ENCODE measurements at places on chromosomes 12 and 14.
A peak's percentile ranks its signal among the peaks of the same experiment; 100 is the strongest.

DNA sequence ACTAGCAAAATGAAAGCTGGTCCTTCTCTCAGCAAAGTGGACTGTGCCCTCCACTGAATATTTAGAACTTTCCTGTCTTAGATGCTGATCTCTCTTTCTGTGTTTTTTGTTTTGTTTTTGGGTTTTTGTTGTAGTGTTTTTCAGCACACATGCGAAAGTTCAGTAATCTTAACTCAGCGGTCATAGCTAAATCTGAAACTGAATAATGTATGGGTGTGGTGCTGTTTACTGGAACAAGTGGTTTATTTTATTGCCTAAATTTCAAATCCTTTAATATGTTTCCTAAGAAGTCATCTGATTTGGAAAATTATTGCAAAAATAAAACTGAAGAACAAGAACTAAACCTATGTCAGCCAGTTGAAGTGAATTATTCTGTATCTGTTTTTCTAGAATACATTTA lies 116.0 kb upstream of the LRIG3 start:
- DNase-seq, result no peak

GRCh38 chr12:123468786-123469185 lies 10.8 kb downstream of the SNRNP35 start:
- DNase-seq, result no peak

DNA sequence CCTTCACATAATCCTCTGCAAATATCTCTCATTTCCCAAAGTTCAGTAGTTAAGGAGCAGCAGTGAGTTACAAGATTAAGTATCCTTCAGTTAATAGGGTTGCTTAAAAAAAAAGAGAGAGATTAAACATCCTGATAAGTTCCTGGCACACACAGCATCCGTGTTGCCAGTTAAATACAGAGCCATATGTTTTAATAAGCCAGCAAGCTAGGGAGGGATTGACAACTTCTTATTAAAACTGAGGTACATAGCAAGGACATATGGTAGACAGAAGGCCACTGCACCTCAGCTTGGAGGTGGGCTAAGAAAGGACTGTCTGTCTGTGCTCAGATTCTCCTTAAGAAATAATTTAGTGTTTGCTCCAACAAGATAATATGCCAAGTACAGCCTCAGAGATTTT lies 9.6 kb upstream of the TMEM30B start:
- no peak for DNase-seq

DNA sequence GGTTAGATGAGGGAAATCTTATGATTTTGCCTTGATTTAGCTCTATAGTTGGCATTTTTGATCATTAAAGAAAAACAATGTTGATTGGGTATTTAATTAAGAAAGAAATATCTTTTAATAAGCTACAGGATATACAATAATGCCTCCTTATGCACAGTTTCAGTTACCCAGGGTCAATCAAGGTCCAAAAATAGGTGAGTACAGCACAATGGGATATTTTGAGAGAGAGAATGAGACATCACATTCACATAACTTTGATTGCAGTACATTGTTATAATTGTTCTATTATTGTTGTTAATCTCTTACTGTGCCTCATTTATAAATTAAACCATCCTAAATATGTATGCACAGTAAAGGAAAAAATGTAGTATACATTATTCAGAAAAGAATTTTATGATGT lies 102.2 kb downstream of the MYF5 start:
- no peak for DNase-seq

DNA sequence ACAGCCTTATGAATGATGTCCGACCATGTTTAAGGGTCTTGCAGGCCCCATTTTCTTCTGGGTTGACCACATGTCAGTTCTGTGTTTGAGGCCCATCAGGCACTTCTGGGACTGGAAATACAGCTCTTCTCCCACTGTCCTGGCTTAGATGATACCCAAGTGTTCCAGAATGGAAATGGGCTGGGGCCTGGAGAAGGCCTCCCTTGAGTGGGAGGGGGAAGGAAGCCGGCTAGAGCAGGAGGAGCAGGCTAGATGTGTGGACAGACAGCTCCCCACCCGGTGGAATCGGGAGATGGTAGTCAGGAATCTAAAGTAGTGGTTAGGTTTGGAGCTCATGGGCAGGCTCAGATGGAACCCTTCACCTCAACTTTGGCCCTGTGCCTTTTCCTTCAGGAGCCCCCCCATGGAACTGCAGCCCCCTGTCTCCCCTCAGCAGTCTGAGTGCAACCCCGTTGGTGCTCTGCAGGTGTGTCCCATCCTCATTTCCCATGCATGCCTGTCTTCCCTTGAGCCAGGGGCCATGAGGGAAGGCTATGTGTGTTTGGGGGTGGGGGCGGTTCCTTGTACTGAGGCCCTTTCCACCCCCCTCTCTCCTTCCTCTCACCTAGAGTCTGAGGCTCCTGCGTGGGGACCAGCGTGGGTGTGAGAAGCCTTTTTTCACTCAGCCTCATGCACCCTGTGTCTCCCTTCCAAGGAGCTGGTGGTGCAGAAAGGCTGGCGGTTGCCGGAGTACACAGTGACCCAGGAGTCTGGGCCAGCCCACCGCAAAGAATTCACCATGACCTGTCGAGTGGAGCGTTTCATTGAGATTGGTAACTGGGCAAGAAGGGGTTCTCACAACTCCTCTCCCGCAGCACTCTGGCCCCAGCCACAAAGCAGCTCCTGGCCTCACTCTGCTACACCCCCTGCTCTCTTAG lies 3.0 kb downstream of the NPFF start:
- peak; percentile 36 for DNase-seq

GRCh38 chr14:95961481-95961880 lies 77.7 kb upstream of the C14orf132 start:
- DNase-seq, result no peak

DNA sequence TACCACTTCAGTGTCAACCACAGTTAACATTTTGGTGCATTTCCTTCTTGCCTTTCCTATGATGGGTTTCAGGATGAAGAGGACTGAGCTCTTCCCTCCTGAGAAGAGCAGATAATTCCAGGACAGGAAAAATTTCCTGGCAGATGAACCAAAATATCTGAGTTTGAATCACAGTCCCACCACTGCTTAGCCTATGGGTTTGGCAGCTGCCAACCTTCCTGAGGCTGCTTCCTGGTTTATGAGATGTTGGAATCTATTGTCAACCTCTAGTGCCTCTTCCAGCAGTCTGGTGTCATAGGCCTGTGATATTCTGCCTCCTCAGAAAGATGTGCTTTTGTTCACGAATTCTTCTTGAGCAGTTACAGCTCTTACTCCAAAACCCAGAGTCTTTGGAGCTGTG lies 197.4 kb upstream of the FRMD6 start:
- no peak for DNase-seq

DNA sequence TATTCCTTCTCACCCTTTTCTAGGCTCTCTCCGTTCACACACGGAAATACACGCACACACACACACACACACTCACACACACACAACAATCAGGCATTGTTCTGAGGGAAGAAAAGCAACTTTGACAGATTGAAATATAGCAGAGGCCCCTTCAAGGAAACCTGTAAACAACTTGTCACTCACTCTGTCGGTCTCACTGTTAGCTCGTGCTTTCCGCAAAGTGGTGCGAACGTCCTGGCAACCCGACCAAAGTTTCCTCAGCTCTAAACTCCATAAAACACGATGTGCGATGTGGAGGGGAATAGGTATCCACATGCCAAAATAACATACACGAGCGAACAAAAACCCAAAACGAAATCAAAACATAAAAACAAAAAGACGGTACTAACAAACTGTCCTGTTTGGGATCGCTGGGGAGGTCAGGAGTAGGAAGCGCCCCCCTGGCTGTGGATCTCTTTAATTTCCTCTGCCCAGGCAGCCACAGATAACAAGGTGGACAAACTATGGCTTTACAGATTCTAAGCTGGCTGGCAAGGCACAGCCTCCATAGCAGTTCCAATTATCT lies 822 bp upstream of the SOX5 start:
- DNase-seq, result peak; percentile 70

GRCh38 chr12:690466-690865 lies 27.2 kb upstream of the NINJ2 start:
- no peak for DNase-seq

DNA sequence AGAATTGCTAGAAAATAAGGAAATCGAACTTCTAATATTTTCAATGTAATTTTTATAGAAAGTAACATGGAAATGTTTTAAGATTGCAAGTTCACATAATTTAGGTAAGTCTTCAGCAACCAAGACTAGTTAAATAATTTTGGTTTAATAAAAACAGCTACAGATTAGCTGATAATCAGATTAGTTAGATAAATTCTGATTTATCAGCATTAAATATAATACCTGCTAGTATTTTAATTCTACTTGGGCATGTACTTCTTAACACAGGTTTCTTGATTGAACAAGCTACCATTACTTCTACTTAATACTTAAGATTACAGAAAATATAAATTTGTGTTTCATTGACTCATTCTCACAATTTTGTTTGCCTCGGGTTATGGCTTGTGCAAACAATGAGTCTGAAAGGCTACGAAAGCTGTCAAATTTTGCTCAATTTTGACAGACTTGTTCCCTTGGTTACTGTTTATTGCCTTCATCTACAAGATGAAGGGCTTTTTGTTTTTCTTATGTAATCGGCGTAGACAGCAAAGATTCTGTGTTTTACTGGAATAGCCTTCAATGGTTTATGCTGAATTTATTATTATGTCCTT lies 116.1 kb upstream of the NUDT4 start:
- no peak for DNase-seq

GRCh38 chr14:96705422-96706092 lies 91.6 kb upstream of the VRK1 start:
- no peak for DNase-seq

DNA sequence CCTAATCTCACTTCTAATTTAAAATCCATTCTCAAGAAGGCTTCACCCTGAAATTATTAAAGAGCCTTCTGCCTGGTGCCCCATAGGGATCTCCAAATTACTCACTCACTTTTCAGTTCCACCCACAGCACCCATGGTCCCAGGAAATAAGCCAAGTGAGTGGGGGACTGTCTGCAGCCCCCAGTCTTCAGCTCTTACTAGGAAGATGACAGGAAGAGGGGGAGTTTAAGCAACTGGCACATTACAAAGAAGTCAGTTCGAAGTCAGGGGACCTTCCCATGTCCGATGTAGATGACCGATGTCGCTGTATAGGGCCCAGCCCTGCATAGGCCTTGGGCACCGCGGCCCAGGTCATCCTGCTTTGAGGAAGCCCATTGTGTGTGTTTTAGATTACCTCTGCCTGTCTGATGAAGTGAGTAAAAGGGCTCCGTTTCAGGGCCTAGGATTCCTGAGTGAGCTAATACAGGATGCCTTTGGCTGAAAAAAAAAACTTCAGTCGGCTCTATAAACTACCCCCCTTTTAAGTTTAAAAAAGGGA lies 1.9 kb downstream of the ACTN1 start:
- DNase-seq, result no peak

DNA sequence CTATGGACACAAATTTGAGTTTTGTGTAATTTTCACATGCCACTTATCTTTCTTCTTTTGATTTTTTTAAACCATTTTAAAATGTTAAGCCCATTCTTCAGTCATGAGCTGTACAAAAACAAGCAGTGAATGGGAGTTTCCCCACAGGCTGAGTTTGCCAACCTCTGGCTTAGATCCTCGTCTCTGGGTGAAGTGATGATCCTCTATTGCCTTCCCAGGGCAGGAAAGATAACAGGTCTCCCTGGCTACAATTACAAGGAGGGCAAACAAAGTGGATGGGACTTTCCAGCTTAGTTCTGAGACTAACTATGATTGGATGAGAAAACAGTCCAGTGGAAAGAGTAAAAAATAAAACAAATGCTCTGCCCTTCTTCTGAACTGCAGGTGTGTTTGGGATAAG lies 203.7 kb downstream of the SPTSSA start:
- no peak for DNase-seq

GRCh38 chr12:66309606-66310005 lies 7.3 kb downstream of the HELB start:
- no peak for DNase-seq

GRCh38 chr14:38915125-38915524 lies 187.9 kb downstream of the SEC23A start:
- no peak for DNase-seq

DNA sequence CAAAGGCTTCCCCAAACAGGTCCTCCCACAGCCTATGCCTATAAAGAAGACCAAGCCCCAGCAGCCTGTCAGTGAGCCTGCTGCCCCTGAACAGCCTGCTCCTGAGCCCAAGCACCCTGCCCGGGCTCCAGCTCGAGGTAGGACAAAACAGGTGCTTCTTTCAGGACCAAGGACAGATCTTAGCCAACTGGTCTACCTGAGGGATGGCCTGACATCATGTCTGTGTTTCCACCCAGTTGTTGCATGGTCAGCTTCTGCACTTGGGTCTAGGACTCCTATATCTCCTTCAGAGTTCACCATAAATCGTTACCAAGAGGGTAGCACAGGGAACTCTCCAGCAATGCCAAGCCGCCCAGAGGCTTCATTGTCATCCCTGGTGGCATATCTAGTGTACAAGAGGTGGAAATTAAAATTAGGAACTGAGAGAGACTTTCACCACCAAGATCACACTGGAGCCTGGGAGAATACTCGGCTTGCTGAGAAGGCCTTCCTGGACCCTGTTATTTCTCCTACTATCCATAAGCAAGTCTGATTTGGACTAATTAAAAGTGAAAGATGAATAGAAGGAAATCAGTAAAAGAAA lies 38.2 kb upstream of the OAS1 start:
- DNase-seq, result no peak

DNA sequence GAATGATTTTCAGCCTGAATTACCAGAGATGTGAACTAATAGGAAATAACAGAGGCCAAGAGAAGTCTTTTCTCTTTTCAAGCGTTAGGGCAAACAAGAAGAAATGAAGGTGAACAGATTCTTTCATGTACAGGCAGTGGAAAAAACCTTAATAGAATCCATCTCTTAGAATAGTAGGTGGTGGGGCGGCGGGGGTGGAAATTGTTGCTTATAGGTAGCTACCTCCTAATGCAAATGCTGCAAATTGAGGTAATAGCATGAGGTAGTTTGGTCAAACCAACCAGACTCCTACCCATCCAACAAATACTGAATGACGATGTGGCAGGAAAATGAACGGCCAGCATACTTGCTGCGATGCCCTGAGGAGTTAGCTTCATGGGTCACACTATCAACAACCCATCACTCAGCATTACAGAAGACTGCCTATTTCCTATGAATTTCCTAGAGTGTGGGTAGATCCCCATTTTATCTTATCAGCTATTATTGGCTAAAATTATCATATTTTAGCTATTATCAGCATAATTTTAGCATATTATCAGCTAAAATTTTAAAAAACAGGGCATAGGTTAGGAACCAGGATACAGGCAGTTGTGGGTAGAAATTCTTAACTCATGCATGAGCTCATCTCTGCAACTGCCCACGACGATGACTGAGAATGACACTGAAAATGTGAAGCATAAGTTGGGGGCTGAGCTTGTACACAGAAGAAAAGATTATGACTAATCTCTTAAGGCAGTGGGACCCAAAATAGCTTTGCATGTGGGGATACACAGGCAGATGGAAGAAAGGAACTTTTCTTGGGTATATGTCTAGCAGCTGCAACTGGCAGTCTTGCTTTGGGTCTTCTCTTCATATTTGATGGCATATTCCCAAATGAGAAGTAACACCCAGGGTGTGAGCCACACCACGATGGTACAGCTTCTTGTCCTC lies 68.7 kb downstream of the NIN start:
- DNase-seq, result no peak
